ENCODE measurements at places on chromosomes 4 and X.

GRCh38 chr4:74632634-74633033, 161.7 kb downstream of the BTC start:
- DNase-seq = no peak

DNA sequence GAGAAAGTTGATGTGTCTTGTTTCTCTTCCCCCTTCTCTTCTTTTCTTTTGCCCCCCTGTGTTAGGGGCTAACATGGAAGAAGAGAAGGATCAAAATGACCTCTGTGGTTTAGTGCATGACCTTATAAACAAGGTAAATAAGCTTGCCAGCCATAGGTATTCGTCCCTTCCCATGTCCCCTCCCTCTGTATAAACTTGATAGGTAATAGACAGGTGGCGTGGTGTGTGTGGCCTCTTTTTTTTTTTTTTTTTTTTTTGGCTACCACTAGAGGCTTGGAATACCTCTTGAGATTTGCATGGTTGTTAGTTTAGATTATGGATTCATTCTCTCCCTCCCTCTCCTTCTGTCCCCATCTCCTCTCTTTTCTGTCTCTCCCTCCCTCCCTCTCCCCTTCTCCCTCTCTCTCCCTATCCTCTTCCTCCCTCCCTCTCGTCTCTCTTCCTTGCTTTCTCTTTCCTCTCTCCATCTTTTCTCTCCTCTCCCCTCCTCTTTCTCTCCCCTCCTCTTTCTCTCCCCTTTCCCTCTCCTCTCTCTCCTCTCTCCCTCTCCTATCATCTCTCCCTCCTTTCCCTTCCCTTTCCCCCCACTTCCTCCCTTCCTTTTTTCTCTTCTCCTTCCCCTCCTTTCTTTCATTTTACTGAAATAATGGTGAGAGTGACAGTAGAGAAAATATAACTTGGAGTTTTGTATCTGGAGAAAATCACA, 134.4 kb downstream of the AFF1 start:
- no peak for DNase-seq

GRCh38 chr4:185358959-185359358, 36.8 kb downstream of the LRP2BP start:
- no peak for DNase-seq

DNA sequence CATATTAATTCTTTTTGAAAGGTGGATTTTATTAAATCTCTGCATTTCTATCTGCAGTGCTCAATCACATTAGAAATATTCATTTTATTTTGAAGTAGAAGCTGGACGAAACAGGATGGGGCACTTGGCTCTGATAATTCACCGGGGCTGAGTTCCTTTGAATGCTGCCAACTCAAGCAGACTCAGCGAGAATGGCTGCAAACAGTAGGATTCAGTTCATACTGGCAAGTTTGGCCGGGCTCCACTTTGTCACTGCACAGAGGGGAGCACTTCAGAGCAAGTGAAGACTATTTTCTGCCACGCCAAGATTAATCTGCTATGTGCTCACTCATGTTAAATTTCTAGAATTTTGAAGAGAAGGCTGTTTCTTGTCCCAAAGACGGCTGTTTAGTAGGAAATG, 30.7 kb upstream of the KLHL8 start:
- no peak for DNase-seq

DNA sequence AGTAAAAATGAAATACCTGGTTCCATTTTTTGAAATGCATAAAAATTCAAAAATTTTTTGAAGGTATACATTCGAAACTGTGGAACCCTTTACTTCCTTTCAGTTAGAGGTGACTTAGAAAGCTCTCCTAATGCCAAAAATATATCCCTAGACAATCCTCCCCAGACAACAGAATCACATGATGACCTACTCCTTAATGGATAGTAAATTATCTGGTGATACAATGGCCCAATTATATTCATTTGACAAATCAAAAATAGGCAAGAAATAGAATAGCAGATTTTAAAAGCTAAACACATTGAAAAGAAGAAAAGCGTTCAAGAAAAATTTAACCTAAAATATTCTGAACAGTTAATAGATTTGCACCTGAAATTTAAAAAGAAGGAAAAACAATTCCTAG, 3.5 kb upstream of the UGT2A2 start:
- DNase-seq = no peak

DNA sequence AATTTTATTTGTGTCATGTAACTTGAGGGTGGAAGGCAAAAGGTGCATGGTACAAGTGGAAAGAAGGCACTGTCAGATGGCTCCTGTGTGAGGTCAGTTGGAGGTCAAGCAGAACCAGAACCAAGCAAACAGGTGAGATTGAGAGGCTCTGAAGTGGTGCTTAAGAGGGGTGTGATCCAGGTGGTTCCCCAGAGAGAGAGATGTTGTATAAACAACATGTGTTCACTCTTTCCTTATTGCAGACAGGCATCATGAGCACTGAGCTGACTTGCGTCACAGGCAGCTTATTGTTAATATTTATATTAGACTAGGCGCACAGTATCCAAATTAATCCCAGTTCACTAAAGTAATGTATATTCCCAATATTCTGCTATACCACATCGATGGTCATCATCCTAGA, 56.8 kb downstream of the CXCL13 start:
- no peak for DNase-seq

DNA sequence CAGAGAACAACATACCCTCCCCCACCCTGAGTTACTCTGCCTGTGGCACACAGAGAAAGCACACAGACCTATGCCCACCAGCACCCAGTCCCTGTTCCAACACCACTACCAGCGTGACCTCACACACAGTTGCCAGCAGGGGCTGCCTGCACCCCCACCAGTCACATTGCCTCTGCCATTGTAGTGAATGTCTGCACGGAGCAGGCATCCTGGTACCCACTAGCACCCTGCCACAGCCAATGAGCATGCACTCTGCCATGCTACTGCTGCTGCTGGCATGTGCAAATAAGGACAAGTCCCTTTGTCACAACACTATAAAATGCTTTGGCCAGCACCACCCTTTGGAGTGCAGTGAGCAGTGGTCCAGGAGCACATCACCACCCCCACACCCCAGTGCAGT, 47.1 kb downstream of the DACH2 start:
- no peak for DNase-seq

GRCh38 chr4:76589402-76589801, 154.4 kb downstream of the SHROOM3 start:
- DNase-seq = no peak

DNA sequence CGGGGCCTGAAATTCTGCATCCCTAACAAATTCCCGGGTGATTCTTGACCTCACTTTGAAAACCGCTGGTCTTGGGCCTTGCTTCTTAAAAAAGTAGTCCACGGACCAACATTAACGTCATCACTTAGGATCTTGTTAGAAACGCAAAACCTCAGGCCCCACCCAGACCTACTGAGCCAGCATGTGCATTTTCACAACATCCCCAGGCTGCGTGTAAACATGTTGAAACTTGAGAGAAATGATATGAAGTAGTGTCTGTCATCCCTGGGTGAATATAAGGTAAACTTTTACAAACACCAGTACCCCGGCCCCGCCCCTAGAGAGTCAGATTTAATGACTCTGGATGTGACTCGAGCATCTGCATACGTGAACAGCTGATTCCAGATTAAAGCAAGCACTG, 33.7 kb downstream of the SORBS2 start:
- DNase-seq = no peak

DNA sequence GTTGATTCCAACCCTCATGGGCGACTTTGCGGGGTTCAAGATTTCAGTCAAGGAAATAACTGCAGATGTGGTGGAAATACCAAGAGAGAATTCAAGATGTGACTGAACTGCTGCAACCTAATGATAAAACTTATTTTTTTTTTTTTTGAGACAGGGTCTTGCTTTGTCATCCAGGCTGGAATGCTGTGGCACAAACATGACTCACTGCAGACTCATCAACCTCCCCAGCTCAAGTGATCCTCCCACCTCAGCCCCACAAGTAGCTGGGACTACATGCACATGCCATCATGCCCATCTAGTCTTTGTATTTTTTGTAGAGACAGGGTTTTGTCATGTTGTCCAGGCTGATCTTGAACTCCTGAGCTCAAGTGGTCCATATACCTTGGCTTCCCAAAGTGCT, 19.5 kb upstream of the WDFY3 start:
- DNase-seq = no peak

GRCh38 chr4:90580326-90580725, 453.1 kb downstream of the CCSER1 start:
- DNase-seq = no peak

- no peak for DNase-seq
Measured at GRCh38 chr4:135941671-135942070, 1590.6 kb downstream of the PCDH18 start.

- DNase-seq = no peak
Measured at GRCh38 chrX:135340831-135341230, 31.6 kb downstream of the ETDC start.

GRCh38 chr4:83910693-83911092, 374.8 kb downstream of the GPAT3 start:
- DNase-seq = no peak

GRCh38 chr4:1405636-1406393, 427 bp downstream of the NKX1-1 start:
- DNase-seq = no peak

GRCh38 chr4:159042097-159042605, 60.7 kb upstream of the RAPGEF2 start:
- DNase-seq = no peak

DNA sequence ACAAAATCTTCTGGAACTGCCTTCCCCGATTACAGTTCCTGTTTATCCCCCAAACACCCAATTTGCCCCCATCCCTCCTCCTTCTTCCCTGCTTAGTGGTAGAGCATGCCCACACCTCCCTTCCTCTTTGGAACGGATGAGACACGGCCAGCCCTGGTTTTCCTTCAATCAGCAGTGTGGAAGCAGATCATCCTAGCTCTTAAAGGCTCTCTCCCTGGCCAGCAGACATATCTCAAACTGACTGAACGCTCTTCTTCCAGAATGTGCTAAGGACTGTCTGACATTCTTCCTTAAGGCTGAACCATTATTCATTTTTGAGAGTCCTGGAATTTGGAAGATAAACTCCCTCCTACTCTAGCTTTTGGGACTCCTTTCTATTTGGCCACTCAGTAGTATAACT, 161.1 kb downstream of the TRIML1 start:
- no peak for DNase-seq

DNA sequence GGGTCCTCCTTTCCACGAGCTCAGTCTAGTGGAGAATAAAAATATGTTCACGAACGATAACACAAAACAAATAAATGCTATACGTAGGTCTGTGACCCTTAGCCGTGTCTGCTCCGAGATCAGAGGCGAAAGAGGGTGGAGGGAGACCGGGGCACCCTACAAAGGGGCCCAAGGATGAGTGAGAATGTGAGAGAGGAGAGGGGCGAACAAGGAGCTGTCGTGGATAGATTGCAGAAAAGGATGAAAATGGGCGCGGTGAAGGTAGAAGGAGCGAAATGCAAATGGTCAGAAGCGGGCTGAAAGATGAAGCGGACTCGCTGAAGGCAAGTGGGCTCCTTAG, 6.2 kb upstream of the ZBTB33 start:
- no peak for DNase-seq

DNA sequence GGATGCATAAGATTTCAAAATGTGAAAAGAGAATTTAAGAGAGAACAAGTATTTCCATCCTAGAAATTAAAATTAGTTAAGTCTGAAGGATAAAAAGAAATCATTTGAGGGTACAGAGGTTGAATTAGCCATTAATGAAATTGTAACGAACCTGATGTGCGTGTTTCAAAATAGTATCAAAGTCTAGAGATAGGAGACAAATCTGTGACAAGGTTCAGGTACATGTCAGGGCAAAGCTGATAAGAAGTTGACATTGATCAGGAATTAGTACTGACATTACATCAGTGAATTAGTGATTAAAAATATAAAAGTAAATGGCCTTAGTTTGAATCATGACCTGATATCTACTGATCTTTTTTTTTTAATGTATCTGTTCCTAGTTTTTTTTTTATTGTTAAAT, 62.3 kb downstream of the UGT2B10 start:
- no peak for DNase-seq

DNA sequence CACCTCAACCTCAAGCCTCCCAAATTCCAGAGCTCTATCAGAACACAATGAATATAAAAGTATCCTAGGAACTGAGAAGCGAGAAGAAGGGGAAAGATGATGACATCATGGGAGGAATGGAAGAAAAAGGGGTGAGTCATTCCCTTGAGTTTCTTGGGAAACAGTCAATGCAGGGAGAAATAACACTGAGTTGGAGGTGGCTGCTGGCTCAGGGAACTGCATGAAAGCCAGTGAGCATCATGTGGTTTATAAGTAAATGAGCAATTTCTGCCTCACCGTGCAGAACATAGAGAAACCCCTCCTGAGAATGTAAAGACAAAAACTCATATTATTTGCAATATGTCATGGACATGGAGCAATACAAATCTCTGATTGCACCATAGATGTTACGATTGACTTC, 73.3 kb downstream of the SHOX start:
- DNase-seq = no peak

DNA sequence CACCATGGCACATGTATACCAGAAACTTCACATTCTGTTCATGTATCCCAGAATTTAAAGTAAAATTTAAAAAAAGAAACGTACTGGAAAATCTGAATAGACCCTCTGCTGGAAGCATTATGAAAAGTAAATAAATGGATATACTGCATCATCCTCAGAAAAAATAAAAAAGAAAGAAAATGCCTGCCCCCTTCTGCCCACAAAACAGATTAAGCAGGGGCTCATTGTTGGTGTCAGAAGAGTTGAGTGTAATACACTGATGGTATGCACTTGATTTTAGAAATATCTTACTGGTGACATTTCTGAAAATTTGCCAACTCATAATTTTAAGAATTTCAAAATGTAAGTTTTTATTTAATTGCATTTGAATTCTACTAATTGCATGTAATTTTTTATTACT, 77.8 kb downstream of the LRP2BP start:
- no peak for DNase-seq

GRCh38 chr4:71195924-71196323, 142.9 kb upstream of the SLC4A4 start:
- no peak for DNase-seq

GRCh38 chr4:7348946-7349900, 85.5 kb downstream of the PSAPL1 start:
- DNase-seq = no peak

- no peak for DNase-seq
Measured at GRCh38 chr4:2060611-2061185, 1.6 kb downstream of the NAT8L start.

DNA sequence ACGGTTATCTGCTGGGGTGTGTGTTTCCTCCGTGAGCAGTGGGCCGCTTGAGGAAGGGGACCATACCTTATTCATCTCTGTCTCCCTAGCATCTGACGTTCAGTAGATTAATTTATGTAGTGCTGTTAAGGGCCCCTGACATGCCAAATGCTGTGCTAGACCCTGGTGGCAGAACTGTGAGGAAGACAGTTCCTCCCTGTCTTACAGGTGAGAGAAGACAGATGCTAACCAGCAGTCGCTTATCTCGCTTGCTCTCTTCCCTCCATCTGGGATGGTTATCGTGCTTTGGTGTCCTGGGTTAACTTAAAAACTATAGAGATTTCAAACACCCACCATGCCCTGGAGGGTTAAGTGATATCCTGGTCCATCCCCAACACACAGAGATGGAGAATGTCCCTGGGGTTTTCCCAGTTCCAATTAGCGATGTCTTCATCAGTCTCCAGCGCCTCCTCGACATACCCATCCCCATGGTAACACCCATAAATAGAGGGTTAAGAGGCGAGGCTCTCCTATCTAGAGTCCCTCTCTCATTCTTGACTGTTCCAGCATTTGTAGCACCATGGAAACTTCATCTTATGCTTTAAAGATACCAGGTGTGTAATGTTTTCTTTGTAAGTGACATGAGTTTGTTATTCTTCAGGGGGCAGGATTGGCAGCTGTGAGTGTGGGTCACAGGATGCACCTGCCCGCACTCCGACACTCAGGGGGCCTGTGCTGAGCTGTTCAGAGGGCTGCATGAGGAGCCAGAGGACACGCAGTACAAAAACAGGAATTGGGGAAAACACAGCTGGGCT, 135.2 kb downstream of the STK32B start:
- no peak for DNase-seq

All from activated T-helper 1 cell treated with Interleukin-2 at 50 U/mL for 16 hours (primary cell).